ENCODE measurements at places on chromosomes 5 and 9.

- DNase-seq: no peak
Measured at GRCh38 chr5:39194466-39195136, 24.8 kb downstream of the FYB1 start.

GRCh38 chr5:124180875-124181461 lies 565.5 kb downstream of the ZNF608 start:
- no peak for DNase-seq

DNA sequence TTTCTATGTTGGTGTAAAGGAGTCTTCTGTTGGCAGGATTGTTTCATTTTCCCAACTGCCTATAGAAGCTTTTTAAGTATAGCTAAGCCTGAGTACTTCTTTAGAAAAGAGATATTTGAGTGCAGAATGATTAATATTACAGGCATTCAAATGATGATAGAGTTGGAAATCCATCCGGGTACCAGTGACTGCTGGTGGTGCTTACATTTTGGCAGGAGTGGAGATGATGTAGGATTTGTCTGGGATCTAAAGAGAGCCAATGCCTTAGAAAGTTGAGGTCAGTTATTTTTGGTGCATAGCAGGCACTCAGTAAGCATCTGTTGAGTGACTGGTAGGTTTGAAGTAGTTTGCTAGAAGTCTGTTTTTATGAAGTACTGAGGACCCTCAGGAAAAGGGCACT lies 433.5 kb downstream of the DMAC1 start:
- DNase-seq: no peak

- no peak for DNase-seq
Measured at GRCh38 chr5:94627191-94627590, 8.7 kb downstream of the SLF1 start.

GRCh38 chr9:114185570-114186490 lies 30.5 kb downstream of the COL27A1 start:
- no peak for DNase-seq

GRCh38 chr5:92641031-92641962 lies 939.7 kb downstream of the NR2F1-AS1 start:
- DNase-seq: no peak

DNA sequence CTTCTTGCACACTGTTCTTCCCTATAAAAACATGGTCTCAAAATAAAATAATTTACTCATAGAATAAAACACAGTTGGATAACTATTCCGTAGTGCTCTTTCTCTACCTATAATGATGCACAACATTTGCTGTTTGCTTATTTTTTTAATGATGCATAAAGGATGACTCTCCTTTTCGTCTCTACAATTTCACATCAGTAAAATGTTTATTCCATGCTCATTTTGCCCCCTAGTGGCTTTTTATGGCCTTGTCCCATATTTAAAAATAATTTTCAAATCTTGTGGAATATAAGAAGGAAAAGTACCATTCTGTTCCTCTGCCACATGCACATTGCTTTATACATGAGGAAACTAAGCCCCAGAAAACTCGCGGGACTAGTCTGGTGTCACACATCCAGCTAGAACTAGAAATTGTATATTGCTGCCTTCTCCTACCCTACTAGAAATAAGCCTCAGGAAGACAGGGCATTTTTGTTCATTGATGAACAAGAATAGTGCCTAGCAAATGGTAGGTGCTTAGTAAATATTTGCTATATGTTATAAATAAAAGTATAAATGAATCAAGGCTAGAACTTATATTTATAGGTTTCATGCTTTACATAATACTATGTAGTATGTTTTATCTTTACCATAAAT lies 12.7 kb downstream of the KCTD16 start:
- no peak for DNase-seq

DNA sequence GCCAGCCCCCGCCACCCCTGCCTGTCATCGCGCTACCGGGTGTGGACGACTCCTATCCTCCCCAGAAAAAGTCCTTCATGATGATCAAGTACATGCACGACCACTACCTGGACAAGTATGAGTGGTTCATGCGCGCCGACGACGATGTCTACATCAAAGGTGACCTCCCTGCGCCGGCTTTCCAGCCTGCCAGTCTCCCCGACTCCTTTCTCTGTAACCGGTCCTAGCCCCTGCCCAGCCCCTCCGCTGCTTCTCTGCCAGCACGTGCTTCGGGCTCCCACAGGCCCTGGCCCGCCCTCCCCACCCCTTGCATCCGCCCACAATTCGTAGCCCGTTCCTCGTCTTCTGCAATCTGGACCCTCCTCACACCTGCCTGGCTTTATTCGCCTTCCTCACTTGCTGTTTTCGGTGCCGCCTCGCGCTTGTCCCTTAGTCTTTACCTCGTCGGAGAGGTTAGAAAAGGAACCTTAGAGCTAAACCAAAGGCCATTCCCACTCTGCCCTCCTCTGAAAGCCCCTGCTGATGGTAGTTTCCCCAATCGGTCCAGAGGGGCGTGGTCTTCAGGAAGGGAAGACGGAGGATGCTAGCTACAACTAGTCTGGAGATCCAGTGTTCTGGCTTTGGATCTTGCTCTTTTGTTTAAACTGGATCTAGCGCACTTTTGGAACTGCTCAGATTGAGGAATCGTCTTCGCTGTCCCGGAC lies 1.4 kb downstream of the CHSY3 start:
- no peak for DNase-seq

DNA sequence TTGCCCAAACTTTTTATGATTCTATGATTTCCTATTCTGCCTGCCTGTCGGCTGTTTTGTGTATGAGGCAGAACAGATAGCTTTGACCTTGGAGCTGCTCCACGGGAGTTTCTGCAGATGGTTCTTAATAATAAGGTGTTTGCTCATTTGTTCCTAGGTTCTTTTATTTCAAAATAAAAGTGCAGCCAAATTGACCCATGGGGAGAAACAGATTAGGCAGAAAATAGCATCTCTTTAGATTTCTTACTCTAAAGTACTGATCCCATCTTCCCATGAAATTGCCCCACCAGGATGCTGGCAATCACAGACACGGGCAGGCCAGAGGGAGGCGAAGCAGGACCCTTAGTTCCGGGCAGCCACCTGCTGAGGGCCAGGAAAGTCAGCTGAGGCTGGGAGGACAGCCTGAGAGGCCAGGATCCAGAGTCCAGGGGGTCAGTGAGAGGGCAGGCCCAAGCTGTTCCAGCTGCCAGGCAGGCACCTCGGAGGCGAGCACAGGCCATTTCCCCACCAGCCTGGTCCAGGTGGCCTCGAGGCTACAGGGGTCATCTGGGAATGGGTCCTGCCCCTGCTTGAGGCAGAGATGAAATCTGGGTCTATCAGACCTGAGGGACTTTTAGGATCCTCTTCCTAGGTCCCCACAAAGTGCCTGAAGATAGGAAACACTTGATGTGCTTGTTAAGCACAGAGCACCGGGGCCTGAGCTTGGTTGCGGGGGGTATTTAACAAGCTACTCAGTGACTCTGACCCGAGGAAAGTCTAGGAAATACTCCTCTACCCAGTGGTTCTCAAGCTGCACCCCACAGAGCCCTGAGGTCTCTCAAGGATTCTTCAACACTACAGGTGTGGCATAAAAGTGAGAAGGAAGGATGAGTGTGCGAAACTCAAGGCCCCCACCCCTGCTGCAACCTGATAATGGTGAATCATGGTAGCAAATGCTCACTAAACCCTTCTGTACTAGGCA lies 145.4 kb downstream of the CMYA5 start:
- no peak for DNase-seq

GRCh38 chr9:18331808-18332209 lies 142.1 kb upstream of the ADAMTSL1 start:
- no peak for DNase-seq

GRCh38 chr9:89225991-89226471 lies 47.4 kb upstream of the SHC3 start:
- DNase-seq: no peak

DNA sequence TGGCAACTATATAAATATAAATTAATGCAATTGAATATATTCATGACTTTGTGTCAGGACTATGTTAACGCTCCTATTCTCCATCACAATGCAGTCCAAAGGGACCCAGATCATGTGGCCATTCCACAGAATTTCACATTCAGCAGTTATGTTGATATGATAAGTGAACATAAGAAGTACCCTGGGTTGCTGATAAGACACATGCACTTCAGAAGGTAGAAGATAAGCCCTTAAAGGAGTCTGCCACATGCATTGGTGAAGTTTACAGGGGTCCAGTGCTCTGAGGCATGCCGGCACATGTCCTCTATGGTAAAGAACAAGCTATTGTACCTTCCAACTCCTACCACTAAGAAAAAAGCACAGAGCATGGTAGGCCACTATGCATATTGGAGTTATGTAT lies 76.4 kb downstream of the PHAX start:
- no peak for DNase-seq

DNA sequence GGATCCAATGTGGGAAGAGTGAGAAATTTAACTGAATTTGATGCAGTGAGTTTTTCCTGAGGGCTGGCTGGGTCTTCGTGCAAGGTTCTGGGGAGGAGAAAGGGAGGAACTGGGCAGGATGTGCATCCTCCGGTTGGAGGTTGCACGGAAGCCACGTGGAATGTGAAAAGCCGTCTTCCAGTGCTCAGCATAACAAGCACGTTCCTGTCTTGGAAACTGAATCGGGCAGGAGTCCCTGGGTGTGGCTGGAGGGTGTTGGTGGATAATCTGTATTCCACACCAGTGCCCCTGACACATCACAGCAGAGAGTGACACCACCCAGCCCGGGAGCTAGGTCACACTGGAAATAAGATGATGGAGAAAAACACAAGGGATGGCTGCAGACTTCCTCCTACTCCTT lies 154.3 kb downstream of the C5orf15 start:
- DNase-seq: no peak

DNA sequence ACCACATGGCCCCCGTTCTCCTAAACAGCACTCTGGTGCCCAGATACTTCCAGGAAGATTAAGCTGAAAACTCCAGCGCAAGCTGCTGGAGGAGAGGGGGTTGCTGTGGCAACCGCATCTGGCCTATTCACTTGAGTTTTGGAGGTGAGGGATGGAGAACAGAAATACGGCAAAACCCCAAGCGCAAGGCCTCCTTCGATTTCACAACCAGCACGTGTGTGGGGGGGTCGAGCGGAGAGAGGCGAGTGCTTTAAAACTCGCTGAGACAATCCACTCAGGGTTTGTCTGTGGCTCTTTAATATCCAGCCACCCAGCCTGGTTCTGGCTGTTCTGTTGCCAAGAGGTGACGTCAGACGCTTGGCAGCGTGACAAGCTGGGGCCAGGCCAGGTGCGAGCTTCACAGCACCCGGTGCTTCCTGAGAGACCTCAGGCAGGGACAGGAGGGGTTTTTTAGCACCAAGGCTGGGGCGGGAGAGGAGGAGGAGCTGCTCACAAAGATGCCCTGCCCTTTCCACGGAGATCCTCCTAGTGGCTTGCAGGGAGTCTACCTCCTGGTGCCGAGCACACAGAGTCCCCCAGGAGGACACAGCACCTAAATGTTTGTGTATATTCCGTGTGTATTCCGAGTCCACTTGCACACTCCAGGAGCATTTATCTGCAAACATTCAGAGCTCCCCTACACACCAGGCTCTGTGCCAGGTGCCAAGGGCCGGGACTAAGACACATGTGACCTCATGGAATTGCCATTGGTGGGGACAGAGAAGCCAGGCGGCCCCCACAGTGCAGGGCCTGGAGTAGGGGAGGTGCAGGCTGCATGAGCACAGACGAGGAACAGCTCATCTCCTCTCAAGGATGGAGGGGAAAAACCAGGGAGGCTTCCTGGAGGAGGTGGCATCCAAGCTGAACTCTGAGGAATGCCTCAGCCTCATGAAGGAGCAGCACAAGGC lies 194.6 kb downstream of the OLFM1 start:
- DNase-seq: no peak

- DNase-seq: no peak
Measured at GRCh38 chr9:12826924-12827565, 52.2 kb downstream of the LURAP1L start.

DNA sequence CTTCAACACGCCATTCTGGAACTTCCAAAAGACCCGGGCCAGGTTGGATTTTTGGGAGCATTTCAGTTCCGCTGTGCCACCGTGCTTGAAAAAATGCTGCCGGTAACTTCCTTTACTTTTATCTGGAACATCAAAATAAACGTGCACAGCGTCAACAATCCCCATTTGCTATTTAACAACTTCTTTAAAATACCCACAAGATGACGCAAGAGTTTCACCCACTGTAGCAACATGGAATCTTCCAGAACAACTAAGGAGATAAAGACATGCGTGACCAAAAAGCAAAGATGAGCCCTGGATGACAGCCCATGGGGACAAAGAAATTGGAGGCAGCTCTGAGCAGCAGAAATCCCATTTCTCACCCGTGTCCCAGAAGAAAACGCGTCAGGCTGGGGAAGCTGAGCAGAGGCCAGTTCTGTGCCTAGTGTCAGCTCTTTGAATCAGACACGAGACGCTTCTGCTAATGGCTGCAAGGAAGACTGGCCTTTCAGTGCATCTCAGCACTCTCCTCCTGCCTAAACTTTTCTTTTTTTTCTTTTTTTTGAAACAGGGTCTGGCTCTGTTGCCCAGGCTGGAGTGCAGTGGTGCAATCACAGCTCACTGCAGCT lies 61.3 kb downstream of the SECISBP2 start:
- no peak for DNase-seq

GRCh38 chr5:1445313-1445688 lies at the start of gene SLC6A3:
Gene SLC6A3 (minus strand): TSS chr5:1445440. CDS start chr5:1443197, 2,243 bp downstream.
- DNase-seq: peak; percentile 31

- DNase-seq: no peak
Measured at GRCh38 chr5:132270335-132270665, 12.8 kb downstream of the PDLIM4 start.

DNA sequence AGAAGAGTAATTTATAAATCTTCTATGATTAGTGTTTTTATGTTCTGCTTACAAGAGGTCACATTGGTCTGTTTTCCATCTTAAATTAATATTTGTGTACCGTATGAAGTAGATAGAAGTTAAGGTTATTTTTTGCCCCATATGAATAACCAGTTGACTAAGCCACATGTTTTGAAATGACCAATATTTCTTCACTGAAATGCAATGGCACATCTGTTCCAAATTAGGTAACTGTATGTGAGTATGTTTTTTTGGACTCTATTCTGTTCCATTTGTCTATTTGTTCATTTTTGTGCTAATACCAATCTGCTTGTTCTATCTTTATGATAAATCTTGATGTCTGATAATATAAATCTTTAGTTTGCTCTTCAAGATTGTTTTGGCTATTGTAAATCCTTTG lies 17.7 kb downstream of the JAK2 start:
- DNase-seq: no peak

Data from activated CD8-positive, alpha-beta memory T cell treated with anti-CD3 and anti-CD28 coated beads for 4 hours (primary cell).